ENCODE measurements at places on chromosomes 5 and 9.

GRCh38 chr9:128408963-128409431 is 11.7 kb upstream of the CERCAM start:
- no peak for DNase-seq

GRCh38 chr5:163189023-163189553 is 248.3 kb upstream of the CCNG1 start:
- DNase-seq = no peak

DNA sequence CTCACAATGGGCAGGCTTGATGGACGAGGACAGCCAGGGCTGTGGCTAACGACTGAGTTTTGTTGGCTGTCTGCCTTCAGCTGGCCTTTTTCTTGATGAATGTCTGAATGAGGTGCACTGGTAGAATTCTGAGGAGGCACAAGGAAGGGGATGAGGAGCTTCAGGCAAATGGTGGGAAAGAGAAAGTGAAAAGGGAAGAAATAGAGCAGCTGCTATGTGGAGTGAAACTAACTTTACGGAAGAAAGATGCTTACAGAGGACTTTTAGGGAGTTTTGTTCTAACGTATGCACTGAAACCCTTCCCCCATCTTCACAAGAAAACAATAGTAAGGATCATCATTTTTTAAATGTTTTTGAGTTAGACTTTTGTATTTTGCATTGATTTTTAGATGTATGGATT is 45.3 kb downstream of the OR2K2 start:
- DNase-seq = no peak

DNA sequence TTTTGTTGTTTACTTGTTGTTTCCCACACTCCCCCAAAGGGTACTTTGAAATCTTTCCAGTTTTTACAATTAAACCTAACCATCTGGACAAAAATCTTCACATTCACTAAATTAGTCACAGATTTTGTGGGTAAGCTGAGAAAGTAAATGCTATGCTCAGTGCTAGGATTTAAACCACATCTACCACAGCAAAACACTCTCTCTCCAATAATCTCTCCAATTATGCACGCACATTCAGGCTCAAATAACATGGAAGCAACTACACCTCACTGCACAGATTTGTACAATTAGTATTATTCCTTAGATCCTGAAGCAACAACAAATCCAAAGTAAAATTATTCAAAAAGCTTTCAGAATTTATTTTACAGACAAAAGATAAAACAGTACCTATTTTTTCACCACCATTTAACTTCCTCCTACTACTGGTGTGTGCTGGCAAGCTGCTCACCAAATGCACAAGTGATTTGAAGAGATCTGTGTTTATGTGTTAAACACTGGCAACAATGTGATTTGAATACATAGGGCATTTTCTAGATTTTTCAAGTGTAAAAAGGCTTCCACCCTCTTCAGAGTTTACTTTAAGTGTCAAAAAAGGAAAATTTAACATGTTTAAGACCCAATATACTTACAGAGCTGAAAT is 16.6 kb downstream of the ZNF608 start:
- DNase-seq = no peak

- no peak for DNase-seq
Measured at GRCh38 chr9:69899491-69899890, 78.9 kb downstream of the CFAP95 start.

- no peak for DNase-seq
Measured at GRCh38 chr5:60700416-60700757, 421 bp upstream of the DEPDC1B start.

DNA sequence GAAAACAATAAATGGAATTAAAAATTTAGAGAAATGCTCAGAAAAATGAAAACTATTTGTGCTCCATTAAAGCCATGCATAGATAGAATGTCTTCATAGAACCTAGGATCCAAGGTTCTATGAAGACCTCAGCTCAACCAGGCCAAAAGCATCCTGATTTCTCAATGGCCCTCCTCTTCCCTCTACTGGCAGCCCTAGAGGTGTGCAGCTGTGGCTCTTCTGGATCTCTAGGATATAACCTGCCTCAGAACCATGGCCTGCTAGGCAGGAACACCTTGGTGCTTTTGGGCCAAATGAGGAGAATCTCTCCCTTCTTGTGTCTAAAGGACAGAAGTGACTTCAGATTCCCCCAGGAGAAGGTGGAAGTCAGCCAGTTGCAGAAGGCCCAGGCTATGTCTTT is 15.1 kb downstream of the IFNA1 start:
- DNase-seq = no peak

GRCh38 chr5:58598440-58598839 is 15.6 kb downstream of the RAB3C start:
- no peak for DNase-seq

DNA sequence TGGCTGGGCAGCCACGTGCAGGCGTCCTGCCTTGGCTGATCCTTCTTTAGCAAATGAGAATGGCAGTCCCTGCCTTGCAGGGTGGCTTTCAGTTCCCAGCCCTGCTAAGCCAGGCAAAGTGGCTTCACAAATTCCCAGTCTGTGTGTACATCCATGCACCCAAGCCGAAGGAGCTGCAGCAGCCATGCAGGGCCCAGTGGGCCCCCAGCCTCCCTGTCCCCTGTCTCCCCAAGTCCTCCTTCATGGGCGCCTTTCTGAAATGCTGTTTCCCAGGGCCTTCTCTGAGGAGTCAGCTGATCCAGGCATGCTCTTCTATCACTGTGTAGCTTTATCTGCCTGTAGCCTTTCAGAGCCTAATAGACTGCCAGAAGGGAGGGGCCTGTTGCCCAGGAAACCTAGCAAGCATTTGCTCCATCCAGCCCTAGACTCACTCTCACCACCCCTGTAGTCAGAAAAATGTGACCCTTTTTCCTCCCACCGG is 47.4 kb upstream of the SHC3 start:
- DNase-seq = no peak

DNA sequence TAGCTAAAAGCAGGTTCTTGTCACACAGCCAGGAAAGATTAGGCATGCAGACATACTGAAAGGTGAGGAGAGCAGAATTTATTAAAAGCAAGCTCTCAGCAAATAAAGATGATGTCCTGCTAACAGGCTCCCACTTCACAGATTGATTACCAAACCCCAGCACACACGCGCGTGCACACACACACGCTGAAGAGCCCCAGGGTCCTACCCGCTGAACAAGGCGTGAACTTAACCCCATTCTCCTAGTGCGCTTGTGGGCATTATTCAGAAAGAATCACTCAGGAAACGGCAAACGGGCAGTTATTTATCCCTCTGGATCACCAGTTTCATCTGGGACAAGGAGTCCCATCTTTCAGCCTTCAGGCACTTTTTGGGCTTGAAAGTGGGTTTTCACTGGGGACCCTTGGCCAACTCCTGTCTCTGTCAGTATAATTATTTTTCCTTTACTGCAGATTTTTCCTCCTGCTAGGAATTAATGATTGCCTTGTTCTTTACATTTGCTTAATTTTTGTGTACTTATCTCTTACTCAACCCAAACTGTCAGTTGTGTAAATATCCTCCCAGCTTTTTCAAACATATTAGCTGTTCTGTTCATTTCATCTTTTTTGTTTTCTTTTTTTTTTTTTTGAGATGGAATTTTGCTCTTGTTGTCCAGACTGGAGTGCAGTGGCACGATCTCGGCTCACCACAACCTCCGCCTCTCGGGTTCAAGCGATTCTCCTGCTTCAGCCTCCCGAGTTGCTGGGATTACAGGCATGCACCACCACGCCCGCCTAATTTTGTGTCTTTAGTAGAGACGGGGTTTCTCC is 92.6 kb downstream of the RIC1 start:
- DNase-seq = no peak

- DNase-seq = no peak
Measured at GRCh38 chr5:10439692-10440091, 2.0 kb upstream of the ROPN1L start.

DNA sequence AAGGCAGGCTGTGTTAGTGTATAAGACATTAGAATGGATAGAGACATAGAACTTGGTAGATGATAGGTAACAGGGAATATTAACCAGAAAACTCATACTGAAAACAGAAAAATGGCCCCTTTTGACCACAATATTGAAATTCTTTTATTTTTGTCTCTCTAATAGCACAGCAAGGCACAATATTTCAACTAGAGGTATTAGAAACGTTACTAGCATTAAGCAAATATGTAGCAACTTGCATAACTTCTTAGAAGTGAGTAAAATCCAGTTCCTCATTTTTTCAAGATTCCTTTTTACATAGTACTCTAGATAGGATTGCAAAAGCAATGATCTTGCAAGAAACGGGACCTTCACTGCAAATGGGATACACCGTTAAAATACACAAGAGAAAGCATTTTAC is 102.7 kb upstream of the VCAN start:
- DNase-seq = no peak

- DNase-seq = no peak
Measured at GRCh38 chr9:115126404-115126803, 8.4 kb upstream of the TNC start.

GRCh38 chr9:75414371-75415160 is 326.3 kb downstream of the OSTF1 start:
- DNase-seq = no peak

- no peak for DNase-seq
Measured at GRCh38 chr9:93595461-93595860, 19.1 kb downstream of the PHF2 start.

DNA sequence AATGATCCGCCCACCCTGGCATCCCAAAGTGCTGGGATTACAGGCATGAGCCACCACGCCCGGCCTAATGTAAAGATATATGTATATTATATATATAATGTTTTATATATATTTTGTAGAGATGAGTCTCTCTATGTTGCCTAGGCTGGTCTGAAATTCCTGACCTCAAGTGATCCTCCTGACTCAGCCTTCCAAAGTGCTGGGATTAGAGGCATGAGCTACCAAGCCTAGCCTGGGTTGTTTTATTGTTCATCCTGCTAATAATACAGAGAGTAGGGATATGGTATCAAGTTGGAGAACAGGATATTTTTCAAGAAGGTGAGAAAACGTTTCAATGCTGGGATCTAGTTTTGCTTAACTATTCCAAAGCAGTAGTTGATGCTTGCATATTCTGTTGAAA is 2.9 kb downstream of the SEC24A start:
- no peak for DNase-seq

- no peak for DNase-seq
Measured at GRCh38 chr5:154860123-154860522, 1.7 kb downstream of the CNOT8 start.

- DNase-seq = no peak
Measured at GRCh38 chr5:152290181-152290580, 114.9 kb downstream of the NMUR2 start.

DNA sequence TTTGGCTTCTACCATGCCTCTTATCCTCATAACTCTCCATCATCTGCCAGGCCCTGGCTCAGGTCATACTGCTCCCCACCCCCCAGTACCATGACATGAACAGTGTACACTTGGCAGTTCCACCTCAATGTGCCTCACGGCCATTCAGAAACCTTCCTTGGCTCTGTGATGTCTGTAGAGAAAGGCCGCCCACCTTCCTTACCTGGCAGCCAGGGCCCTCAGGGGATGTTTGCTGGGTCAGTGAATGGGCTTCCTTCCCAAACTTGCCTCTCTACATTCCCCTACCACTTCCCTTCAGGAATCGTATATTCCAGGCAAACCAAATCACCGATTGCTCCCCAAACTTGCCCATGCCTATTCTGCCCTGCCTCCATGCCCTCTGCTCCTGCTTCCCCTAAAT is 101.1 kb downstream of the PSD2 start:
- no peak for DNase-seq

- DNase-seq = no peak
Measured at GRCh38 chr5:111968459-111968858, 211.5 kb upstream of the NREP start.

DNA sequence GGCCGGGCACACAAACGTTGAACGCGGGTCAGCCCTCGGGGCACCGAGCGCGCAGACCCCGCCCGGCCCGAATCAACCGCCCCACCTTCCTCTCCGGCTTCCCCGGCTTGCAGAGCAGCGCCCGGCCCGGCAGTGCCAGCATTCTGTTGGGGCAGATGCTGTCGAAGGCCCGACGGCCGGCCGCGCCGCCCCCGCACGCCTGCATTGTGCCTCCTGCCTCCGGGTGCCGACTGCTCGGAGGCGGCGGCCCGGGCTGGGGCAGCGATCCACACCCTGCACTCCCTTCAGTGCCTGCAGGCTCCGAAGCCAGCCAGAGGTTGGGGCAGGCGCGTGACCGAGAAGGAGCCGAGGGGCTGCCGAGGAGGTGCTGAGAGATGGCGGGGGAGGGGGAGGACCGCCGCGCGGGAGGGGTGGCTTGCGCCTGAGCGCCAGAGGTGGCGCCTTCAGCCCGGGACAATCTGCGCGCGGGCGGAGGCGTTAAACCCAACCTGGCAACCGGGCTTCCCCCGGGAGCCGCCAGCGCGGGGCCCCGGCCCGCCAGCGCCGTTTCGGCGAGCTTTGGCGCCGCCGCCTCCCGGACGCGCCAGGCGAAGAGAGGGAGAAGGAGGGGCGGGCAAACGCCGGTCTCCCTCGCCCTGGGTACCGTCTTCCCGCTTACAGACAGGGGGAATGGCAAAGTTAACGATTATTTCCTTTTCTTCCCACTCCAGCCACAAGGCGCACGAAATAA is at the start of gene MCIDAS:
MCIDAS (minus strand) TSS at position 382 of the 730 bp plus-strand sequence; CDS start at position 205, 177 bp downstream.
- DNase-seq = no peak

- no peak for DNase-seq
Measured at GRCh38 chr9:118957585-118957984, 411.6 kb downstream of the BRINP1 start.

- DNase-seq = no peak
Measured at GRCh38 chr5:40442346-40442745, 237.4 kb upstream of the PTGER4 start.

DNA sequence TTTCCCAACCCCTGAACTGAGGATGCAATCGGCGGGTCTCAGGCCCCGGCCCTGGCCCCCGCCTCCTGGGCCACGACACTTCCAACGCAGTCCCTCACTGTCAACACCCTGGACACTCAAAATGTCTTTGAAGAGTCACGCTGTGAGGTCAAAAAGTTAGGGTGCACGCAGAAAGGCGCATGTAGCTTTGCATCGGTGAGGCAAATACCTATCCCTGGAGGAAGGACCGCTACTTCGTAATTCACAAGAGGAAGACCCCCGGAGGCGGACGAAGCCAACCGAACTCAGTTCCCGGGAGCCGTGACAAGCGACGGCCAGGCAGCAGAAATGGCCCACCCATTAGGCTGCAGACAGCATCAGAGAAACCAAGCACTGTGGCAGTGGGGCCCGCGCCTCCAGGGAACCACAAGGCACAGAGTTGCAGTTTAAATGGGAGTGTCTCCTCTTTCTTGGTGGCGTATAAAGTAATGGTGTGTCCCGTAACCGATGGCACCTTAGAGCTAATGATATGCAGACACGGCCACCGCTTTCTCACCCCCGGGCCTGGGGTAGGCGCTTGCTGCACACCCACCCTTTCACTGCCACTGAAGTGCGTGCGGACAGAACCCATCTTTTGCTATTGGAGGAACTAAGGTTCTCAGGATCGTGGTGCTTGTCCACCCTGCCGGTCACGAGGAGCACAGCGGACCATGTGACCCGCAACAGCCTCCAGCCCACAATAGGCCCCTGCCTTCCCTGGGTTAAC is 9.0 kb downstream of the ADAMTS2 start:
- no peak for DNase-seq

GRCh38 chr9:98825414-98825813 is 17.9 kb downstream of the GALNT12 start:
- DNase-seq = no peak

- no peak for DNase-seq
Measured at GRCh38 chr5:172903790-172904189, 55.4 kb upstream of the RPL26L1 start.

- no peak for DNase-seq
Measured at GRCh38 chr5:151048526-151048925, 28.1 kb downstream of the GPX3 start.

All from liver (tissue), 10 donors.